ENCODE measurements at places on chromosomes 7 and 10. TPM values are rescaled to one million over a fixed set of nuclear protein-coding genes. Genes with fewer than 3 reads are reported as not detected.

CALCR gene
- total RNA-seq = 0.10 TPM

PRKCQ gene
- 0.23 TPM for total RNA-seq

HOXA11 gene
- 0.57 TPM for total RNA-seq

AKR1D1 gene
- not detected for total RNA-seq

TMEM176B gene
- total RNA-seq = 0.31 TPM

HOXA5 gene
- total RNA-seq = 3.9 TPM

CASTOR2 gene
- total RNA-seq = 41.1 TPM

TMEM140 gene
- total RNA-seq = 3.2 TPM

DLG5 gene
- 85.6 TPM for total RNA-seq

ITPRID1 gene
- not detected for total RNA-seq
